Vagina (tissue), 2 donors: ENCODE measurements at places on chromosomes 1 and 21. TPM values are rescaled to one million over a fixed set of nuclear protein-coding genes. Genes with fewer than 3 reads are reported as not detected.

DNA sequence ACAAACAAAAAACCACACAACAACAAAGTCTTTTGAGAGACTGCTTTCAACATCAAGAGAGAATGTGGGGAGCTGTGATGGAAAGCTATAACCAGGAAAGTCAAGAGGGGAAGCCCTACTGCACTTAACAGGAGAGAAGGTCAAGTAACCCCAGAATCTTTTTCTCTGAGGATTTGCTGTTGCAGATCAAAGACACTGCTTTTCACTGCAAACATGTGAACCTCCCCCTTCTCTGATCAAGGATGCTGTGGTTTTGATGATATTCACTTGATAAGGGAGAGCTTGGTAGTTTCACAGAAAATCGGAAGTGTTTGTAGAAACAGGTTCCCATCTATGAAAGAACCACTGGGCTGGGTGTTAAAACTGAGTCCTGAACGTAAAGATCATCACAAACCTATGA lies 4.8 kb downstream of the ETV3 start:
- peak overlapping the region; percentile 60 for H3K27ac ChIP-seq
- no peaks in the 10 kb centered on the region for H3K27me3 ChIP-seq
- DNase-seq = no peak
- H3K4me1 ChIP-seq = peaks cover 59% of the 10 kb centered on the region

- H3K27me3 ChIP-seq = no peaks in the 10 kb centered on the region
- H3K4me3 ChIP-seq = peak within 1 kb of the TSS; percentile 98
- peak within 1 kb of the TSS; percentile 99 for H3K27ac ChIP-seq
Observed at GRCh38 chr1:235866205-235866912, at the start of gene LYST. TSS of gene LYST (minus strand) at chr1:235866906. CDS start at chr1:235830417, 36,489 bp downstream.

AMY1B gene
- not detected for total RNA-seq

GRCh38 chr1:20138346-20138745 lies 777 bp upstream of the PLA2G2F start:
- no peak overlapping the region for H3K4me3 ChIP-seq
- DNase-seq = no peak
- no peaks in the 10 kb centered on the region for H3K4me1 ChIP-seq
- H3K27ac ChIP-seq = no peak overlapping the region
- no peaks in the 10 kb centered on the region for H3K36me3 ChIP-seq

DNA sequence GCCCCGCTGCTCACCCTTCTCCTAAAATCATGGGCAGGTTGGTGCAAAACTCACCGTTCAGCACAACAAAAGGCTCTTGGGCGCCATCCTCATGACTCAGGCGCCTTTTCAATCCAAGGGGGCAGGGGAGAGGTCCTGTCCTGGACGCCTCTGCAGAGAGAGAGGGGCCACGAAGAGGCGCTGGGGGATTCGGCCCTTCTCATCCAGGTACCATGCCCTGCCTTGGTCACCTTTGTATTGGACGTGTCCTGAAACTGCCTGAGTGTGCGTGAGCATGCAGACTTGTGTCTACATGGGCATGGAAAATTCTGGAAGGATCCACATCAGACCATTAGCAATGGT lies 53.5 kb downstream of the SLC37A1 start:
- no peak overlapping the region for H3K4me3 ChIP-seq
- H3K27ac ChIP-seq = no peak overlapping the region
- H3K27me3 ChIP-seq = no peaks in the 10 kb centered on the region
- H3K36me3 ChIP-seq = peaks cover 18% of the 10 kb centered on the region
- no peaks in the 10 kb centered on the region for H3K4me1 ChIP-seq
- no peak for DNase-seq

DNA sequence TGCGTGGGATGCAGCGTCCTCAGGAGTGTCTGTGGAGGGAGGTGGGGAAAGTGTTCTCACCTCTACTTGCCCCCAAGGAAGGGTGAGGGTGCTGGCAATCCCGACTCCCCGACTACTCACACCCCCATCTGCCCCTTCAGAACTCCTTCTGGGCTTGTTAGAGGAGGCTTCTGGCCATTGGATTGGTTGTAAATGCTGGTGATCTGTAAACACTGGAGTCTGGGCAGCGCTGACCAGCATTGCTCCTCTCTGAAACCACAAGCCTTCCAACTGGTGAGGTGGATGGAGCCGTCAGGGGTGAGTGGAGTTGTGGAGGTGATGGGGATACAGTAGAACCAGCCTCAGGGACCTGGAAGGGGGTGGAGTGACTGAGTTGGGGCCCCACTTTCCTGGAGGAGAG lies 59.3 kb downstream of the NKAIN1 start:
- no peaks in the 10 kb centered on the region for H3K36me3 ChIP-seq
- DNase-seq = no peak

PKN2 gene
- 38.3 TPM for total RNA-seq

DNA sequence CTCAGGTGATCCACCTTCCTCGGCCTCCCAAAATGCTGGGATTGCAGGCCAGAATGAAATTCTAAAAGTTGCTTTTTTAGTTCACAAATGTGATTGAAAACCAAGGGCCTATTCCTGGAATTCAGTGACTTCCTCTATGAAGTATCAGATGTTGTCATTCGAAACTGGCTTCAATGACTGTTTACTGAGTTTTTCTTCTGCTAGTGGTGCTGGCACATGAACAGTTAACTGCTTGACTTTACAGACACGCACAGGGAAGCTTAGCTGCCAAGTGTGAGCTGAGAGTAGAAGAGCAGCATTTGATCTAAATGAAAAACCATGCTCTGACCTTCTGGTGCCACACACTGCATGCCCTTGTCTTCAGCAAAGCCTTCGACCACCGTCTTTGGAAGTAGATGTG lies 32.8 kb upstream of the AJAP1 start:
- no peaks in the 10 kb centered on the region for H3K27me3 ChIP-seq
- H3K36me3 ChIP-seq = no peaks in the 10 kb centered on the region
- H3K27ac ChIP-seq = no peak overlapping the region
- no peak overlapping the region for H3K4me3 ChIP-seq

DNA sequence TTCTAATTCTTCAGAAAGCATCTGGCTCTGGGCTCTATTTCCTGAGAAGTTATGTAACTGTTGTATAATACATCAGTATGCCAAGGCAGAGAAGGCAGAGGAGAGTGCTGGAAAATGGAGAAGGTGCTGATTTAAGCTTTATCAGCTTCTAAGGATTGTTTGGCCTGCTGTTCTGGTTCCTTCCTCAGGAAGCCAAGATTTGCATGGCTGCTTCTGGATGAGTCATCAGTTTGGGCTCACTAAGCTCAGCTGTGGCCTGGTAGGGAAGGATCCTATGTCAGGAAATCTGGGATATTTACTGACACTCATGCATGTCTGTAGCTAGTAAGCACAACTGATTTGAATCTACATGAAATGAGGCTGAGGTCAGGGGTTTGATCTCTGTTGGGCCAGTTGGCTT lies 73.2 kb upstream of the ADGRL4 start:
- no peaks in the 10 kb centered on the region for H3K36me3 ChIP-seq
- H3K27me3 ChIP-seq = no peaks in the 10 kb centered on the region
- DNase-seq = no peak
- H3K27ac ChIP-seq = no peak overlapping the region
- no peak overlapping the region for H3K4me3 ChIP-seq

DNA sequence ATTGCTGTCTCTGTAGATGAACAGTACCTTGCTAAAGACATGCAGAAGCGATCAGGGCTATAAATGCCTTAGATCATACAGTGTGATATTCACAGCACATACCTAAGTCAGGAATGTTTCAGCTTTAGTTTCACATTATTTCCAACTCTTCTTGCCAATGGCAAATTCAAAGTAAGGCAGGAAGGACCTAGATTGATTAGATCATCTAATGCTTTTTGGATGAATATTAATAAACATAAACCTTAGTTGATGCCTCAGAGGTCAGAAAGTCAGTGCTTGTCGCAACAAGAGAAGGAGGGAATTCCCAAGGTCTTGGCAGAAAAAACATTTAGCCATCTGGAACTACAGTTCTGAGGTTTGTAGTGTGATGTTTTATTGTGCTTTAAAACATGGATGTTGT lies 122.3 kb downstream of the TNFSF18 start:
- no peak overlapping the region for H3K4me3 ChIP-seq
- no peak for DNase-seq
- H3K27ac ChIP-seq = no peak overlapping the region
- peaks cover 22% of the 10 kb centered on the region for H3K4me1 ChIP-seq
- H3K36me3 ChIP-seq = no peaks in the 10 kb centered on the region

GRCh38 chr1:54981466-54981865 lies 1.0 kb downstream of the TMEM61 start:
- no peaks in the 10 kb centered on the region for H3K4me1 ChIP-seq
- H3K36me3 ChIP-seq = no peaks in the 10 kb centered on the region
- H3K4me3 ChIP-seq = no peak overlapping the region
- H3K27ac ChIP-seq = no peak overlapping the region
- DNase-seq = no peak

- H3K27ac ChIP-seq = no peak overlapping the region
- no peaks in the 10 kb centered on the region for H3K27me3 ChIP-seq
- no peak overlapping the region for H3K4me3 ChIP-seq
- no peaks in the 10 kb centered on the region for H3K36me3 ChIP-seq
- DNase-seq = no peak
Observed at GRCh38 chr1:88519156-88519555, 164.9 kb upstream of the PKN2 start.

- H3K27ac ChIP-seq = no peak overlapping the region
- H3K36me3 ChIP-seq = no peaks in the 10 kb centered on the region
Observed at GRCh38 chr1:44664730-44665370, 9.4 kb downstream of the TMEM53 start.

DNA sequence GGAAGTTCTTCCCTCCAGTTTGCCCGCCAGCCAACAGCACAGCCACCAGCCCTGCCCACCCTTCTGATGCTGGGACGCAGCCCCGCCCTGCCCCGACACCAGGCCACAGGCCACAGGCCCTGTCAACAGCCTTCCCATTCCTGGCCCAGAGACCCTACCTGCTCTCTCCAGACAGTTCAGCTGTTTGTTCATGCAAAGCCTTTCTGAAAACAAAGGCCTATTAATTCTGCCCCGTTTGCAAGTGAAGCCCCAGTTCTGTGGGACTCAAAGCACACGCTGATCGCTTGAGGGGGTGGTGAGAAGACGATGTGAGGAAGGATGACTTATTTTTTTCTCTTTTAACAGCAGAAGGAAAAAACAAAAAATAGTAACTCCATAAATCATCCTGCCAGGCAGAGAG lies 55.4 kb upstream of the KIF26B start:
- DNase-seq = no peak
- no peaks in the 10 kb centered on the region for H3K36me3 ChIP-seq
- H3K27me3 ChIP-seq = no peaks in the 10 kb centered on the region
- no peaks in the 10 kb centered on the region for H3K4me1 ChIP-seq
- no peak overlapping the region for H3K4me3 ChIP-seq
- no peak overlapping the region for H3K27ac ChIP-seq

RPE65 gene
- not detected for total RNA-seq

- no peak overlapping the region for H3K27ac ChIP-seq
- no peak overlapping the region for H3K4me3 ChIP-seq
- H3K27me3 ChIP-seq = no peaks in the 10 kb centered on the region
- H3K4me1 ChIP-seq = no peaks in the 10 kb centered on the region
- no peak for DNase-seq
Observed at GRCh38 chr1:93253516-93253915, 73.0 kb downstream of the CCDC18 start.

GRCh38 chr21:34362136-34362444 lies 1.7 kb upstream of the KCNE2 start:
- DNase-seq = no peak
- no peaks in the 10 kb centered on the region for H3K27me3 ChIP-seq
- no peaks in the 10 kb centered on the region for H3K36me3 ChIP-seq
- H3K4me3 ChIP-seq = no peak overlapping the region
- no peak overlapping the region for H3K27ac ChIP-seq
- no peaks in the 10 kb centered on the region for H3K4me1 ChIP-seq

DNA sequence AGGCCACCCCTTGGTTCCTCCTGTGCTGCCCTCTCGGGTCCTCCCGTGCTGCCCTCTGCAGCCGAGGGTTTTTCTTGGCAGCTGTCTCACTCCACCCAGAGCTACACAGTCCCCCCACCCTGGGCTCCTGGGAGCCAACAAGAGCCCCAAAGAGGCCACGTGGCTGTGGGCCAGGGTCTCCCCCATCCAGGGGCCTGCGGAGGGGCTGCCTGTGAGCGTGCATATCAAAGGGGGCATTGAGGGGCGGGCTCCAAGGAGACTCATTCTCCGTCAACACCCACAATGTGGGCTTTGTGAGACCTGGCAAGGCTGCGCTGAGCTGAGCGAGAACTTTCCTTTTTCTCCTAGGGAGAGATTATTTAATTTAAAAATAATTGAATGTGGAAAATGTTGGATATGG lies 108.7 kb upstream of the ARHGEF16 start:
- no peaks in the 10 kb centered on the region for H3K4me1 ChIP-seq
- H3K4me3 ChIP-seq = no peak overlapping the region
- H3K27me3 ChIP-seq = no peaks in the 10 kb centered on the region
- H3K27ac ChIP-seq = no peak overlapping the region
- DNase-seq = no peak

MR1 gene
- total RNA-seq = 12.8 TPM

GRCh38 chr1:27136998-27137542 lies 17.9 kb downstream of the SLC9A1 start:
- DNase-seq = no peak
- H3K4me3 ChIP-seq = no peak overlapping the region

LCE6A gene
- total RNA-seq = not detected

PTAFR gene
- total RNA-seq = 1.2 TPM

GLMN gene
- 9.3 TPM for total RNA-seq

FLG2 gene
- not detected for total RNA-seq

- no peak overlapping the region for H3K27ac ChIP-seq
- H3K4me1 ChIP-seq = no peaks in the 10 kb centered on the region
- DNase-seq = no peak
- peaks cover 30% of the 10 kb centered on the region for H3K36me3 ChIP-seq
Observed at GRCh38 chr1:243294723-243295121, 38.9 kb downstream of the SDCCAG8 start.

DNA sequence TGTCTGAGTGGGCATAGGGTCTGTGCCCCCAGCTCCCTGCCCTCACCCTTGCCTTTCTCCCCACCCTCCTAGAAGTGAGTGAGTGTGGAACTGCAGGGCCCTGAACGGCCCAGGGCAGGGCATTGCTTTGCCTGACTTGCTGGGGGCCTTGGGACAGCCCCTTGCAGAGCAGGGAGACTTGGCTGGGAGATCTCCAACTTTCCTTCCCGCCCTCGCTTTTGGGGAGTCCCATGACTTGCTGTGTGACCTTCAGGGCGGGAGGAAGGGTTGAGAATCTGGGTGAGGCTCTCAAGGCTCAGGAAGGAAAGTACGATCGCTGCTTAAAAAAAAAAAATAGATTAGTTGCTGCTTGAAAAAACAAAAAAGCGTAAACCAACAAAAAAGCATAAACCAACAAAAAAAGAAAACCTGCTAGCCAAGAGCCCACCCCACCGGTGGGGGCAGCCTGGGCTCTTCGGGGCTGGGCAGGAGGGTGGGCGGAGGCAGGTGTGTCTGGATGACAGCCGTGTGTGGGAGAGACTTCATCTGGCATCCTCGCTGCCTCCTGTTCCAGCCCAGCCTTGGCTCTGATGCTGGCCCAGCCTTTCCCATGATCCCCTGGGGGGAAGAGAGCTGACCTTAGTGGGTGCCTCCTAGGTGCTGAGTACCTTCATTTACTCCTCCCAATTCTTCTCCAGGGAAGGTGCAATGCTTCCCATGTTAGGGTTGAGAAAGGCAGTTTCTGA lies 6.5 kb downstream of the NBL1 start:
- H3K27ac ChIP-seq = peak overlapping the region; percentile 96
- H3K27me3 ChIP-seq = no peaks in the 10 kb centered on the region
- peaks cover 96% of the 10 kb centered on the region for H3K4me1 ChIP-seq
- DNase-seq = no peak

- peak overlapping the region; percentile 3 for H3K27ac ChIP-seq
- no peak overlapping the region for H3K4me3 ChIP-seq
- no peaks in the 10 kb centered on the region for H3K27me3 ChIP-seq
- no peak for DNase-seq
Observed at GRCh38 chr1:54311506-54311905, 94.7 kb downstream of the SSBP3 start.
